ENCODE measurements at places on chromosomes 7 and 10.

DNA sequence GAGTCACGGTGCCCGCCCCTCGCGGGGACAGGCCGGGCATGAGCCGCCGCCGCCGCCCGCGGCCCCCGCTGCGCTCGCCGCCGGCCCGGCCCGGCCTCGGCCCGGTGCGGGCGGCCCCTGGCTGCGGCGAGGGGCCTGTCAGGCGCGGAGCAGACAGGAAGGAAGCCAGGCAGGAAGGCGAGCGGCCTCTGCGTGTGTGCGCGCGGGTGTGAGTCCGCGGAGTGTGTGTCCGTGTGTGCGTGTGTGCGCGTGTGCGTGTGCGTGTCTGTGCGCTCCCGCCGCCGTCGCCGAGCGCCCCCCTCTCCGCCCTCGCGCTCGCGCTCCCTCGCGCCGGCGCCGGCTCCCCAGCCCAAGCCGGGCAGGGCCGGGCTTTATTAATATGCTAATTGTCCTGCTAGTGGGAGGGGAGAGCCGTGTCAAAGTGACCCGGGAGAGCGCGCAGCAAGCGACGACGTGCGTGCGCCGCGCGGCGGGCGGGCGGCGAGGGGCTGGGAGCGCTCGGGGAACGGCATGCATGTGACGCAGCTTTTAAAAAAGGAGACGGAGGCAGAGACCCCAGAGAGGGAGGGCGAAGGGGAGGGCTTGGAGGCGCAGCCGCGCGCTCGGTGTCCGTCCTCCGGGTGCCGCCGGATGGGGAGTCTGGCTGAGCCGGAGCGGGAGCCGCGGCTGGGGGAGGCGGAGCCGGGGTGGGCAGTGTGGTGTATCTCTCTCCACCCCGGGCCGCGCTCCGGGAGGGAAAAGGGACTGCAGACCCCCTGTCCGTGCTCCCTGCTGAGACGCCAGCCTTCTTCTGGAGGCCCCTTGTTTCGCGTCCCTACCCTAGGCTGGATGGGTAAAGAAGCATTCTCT, at the start of gene LDB1:
TSS of gene LDB1 (minus strand) at position 227 of the 849 bp plus-strand sequence. CDS start 258 bp downstream, outside the sequence.
- peak; percentile 30 for DNase-seq

DNA sequence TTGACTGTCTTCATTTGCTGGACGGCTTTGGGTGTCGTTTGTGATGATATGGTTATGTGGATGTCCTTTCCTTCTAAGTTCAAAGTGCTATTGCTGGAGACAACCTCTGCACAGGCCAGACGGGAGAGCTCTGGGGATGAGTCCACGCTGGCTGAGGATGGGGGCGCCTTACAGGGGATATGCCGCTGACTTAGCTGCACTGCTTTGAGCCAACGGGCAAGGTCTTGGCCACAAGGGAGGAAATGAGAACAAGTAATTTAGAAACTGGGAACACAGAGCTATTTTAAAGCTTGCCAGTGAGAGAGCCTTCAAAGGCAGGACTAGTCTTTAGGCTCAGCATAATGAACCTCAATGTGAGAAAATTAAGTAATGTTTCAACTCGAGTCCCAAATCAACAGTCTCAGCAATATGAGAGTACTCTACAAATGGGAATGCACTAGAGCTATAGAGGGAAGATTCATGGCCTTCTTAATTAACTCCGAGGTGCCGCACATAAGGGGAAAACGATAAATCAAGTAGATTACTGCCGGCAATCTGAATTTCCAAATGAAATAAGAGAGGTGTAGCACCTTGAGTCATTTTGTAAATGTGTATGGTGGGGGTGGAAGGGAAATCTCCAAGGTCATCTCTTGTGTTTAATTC, 209.3 kb downstream of the JAZF1 start:
- DNase-seq, result no peak

DNA sequence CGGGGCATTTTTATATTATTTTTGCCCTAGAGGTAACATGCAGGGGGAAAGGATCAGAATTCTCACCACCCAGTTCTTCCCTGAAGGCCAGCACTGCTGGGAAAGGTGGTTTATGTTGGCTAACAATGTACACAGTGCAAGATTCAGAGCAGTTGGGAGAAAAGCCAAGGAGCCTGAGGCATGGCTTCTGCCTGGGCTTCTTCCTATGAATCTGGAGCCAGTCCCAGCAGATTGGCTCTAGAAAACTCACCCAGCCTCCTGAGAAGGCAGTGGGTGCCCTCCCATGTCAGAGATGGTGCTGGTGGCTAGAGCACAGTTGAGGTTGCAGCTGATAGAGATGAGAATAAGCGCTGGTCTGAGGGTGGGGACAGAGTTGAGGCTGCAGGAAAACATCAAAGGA, 44.7 kb upstream of the GPR26 start:
- DNase-seq, result no peak

- DNase-seq, result no peak
Observed at GRCh38 chr10:109820620-109821405, 102.5 kb downstream of the XPNPEP1 start.

DNA sequence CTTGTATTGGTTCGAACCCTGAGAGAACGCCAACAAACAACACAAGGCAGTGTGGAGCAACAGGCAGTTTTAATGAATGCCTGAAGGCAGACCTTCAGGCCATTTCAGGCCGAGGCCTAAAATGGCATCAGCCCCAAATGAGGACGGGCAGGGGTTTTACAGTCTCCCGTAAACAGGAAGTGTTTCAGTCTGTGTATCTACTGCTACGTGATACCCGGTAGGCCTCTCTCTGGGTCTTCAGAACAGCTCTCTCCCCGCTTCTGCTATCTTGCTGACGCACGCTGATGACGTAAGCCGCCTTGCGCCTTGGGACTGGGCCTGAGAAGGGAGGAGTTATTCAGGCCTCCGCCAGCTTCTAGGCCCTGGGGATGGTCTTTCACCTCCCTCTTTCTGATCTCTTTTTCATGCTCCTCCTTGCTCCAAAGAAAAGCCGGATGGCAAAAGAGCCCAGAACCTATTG, 67.7 kb downstream of the ST8SIA6 start:
- DNase-seq, result no peak

GRCh38 chr7:142855756-142856564, 1.1 kb downstream of the EPHB6 start:
- DNase-seq, result no peak

DNA sequence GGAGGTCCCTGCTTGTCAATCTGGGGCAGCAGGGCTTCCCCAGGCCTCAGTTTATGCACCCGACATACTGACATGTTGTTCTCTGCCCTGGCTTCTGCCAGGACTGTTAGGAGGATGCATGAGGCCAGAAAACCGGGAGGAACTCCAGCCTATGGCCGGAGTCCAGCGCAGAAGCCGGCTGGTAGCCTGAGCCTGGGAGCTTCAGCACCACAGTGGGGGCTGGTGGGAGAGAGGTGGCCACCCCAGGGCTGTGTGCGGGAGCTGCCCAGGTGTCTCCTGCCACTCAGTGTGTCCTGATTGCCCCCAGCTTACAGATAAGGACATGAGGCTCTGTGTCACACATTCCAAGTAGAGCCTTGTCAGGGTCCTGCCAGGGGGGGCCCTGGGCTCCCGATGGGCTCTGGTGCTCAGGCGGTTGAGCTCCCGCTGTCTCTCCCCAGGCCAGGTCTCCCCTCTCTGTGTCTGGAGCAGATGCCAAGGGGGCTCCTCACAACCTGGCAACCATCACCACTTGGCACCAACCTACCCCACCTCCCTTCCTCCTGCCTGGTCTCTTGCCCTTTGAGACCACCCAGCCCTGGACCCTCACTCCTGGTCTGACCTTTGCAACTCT, 32.3 kb downstream of the PPIF start:
- no peak for DNase-seq

GRCh38 chr10:82942286-82943099, 1067.5 kb downstream of the NRG3 start:
- DNase-seq, result no peak

DNA sequence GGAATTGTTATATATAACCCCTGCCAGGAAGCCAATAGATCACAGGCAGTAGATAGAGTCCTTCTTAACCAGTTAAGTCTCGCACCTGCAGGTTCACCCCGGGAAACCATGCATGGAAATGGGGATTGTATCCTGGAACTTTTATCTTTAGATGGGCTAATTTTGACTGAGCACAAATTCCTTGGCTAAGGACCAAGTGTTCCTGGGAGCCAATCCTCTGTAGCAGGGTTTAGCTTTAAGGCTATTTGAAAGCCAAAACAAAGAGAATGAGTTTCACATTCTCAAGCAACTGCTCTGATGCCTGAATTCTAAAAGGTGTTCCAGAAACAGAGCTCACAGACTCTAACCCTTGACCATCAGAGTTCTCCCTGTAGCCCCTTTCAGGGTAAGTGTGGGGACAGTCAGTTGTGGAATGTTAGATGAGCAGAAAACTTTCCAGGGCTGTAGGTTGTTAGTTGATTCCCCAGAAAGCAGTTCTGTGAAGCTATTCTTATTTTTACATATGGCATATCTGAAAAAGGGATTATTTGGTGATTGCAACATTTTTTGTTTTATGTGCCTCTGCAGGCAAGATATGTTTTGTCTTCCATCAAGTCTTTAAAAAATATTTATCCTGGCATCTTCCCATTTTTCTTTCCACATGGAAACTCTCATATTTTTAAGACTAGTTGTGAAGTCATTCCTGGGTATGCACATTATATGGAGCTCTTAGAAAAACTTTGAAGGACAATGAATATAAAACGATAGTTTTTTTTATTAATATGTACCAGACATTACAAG, 16.2 kb upstream of the NPVF start:
- DNase-seq, result no peak

- no peak for DNase-seq
Observed at GRCh38 chr7:26398427-26398755, 106.7 kb downstream of the SNX10 start.

GRCh38 chr7:31420948-31421347, 80.4 kb upstream of the NEUROD6 start:
- no peak for DNase-seq

DNA sequence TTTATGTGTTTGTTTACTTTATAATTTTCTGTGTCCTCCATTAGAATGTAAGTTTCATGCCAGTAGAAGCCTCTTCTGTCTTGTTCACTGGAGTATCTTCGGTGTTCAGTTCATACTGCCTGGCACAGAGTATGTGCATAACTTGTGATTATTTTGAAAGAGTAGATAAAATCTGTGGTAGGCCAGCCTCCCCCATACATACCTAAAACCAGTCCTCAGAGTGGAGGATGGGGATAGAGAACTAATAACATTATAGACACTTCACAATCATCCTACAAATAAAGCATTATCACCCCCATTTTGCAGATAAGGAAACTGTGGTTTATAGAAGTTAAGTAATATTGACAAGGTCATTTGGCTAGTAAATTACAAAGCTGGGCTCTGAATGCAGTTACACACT, 28.0 kb downstream of the VIM start:
- DNase-seq, result no peak

DNA sequence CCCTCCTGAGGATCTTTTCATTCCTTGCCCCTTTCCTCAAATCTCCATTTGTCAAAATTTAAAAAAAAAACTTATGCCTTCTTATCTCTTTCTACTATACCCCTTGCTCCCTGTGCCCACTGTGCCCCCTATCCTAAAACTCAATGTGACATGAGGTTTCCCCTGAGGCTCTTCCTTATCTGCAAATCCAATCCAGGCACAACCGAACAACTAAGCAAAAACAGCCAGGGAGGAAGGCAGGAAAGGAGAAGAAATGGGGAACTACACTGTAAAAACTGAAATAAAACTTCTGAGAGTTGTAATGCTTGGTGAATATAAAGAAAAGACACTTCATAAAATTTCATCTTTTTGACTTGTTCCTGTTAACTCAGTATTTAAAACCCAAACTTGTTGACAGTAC, 54.2 kb downstream of the CRPPA start:
- no peak for DNase-seq

DNA sequence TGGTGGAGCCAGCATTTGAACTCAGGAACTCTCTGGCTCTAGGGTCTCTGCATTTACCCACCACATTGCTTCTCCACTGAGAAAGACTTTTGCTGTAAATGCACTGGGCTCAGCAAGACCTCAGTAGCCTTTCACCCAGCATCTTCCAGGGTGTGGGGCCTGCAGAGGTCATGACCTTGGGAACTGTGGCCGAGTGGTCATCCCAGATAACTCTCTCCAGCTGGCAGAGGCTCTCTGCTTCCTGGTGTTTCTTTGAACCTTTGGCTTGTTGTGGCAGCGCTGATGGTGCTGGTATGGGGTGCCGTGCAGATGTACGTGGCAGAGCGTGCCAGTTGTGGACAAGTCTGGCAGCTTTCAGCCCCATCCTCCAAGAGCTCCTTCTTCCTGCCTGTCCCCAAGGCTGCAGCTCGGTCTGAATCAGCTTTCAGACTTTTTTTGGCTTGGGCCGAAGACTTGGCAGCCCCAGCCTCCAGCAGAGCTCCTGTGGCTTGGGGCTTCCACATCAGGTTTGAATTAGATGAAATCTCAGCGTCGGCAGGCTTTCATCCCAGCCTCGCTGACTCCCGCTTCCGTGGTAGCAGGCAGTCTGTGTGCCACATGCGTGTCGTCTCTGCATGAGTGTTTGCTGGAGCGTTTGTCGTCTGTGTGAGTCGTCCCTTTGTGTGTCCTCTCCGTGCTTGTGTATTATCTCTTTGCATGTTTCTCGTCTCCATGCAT, 21.5 kb downstream of the ADAMTS14 start:
- DNase-seq, result no peak

- no peak for DNase-seq
Observed at GRCh38 chr10:68402276-68402675, 4.8 kb downstream of the RUFY2 start.

DNA sequence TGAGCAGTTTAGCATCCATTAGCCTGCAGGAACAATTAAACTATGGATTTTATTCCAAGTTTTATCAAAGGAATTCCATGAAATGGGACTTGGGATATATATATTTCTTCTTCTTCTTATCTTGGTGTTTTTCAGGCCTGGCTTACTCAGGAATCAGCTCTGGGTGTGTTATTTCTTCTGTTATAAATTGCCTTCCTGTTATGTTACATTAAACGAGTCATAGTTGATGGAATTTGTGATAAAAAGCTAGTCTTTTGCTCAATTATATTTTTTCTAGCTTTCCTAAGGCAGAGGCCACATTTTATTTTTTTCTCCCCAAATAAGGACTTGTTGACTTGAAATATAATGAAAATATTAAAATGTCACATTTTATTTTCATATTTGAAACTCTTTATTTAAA, 141.3 kb downstream of the EPC1 start:
- DNase-seq, result no peak

- no peak for DNase-seq
Observed at GRCh38 chr10:119705434-119705831, 20.4 kb upstream of the INPP5F start.

GRCh38 chr10:19041171-19041570, 7.4 kb upstream of the MALRD1 start:
- no peak for DNase-seq

DNA sequence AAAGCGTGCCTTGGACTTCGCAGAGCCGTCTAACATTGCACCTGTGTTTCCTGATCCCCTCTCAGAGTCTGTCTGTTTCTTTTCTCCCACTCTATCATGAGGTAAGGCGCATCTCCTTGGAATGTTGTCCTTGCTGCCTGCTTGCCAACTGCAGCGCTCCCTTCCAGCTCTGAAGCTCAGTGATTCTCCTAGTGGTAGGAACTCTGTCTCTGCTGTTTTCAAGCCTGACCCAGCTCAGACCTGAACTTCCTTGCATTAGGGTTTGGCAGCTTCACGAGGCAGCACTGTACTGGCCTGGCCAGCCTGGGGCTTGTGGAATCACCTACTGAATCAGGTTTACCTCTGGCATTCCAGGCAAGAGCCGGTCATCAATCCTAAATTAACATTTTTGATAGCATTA, 123.9 kb downstream of the CREB5 start:
- DNase-seq, result no peak

All from stimulated activated CD4-positive, alpha-beta T cell treated with anti-CD3 and anti-CD28 coated beads, Interleukin-1b, Interleukin-23, amount 100 ng/mL, for 4 hours (primary cell).